ENCODE measurements at places on chromosomes 12 and 14. TPM values are rescaled to one million over a fixed set of nuclear protein-coding genes. Genes with fewer than 3 reads are reported as not detected.

The CALM1 gene
- 199 TPM for total RNA-seq

The PRH2 gene
- not detected for total RNA-seq

The WSCD2 gene
- 0.86 TPM for total RNA-seq

The MANSC4 gene
- not detected for total RNA-seq

The ALDH1L2 gene
- 85.5 TPM for total RNA-seq

The DPF3 gene
- total RNA-seq: 5.3 TPM

The CCDC38 gene
- not detected for total RNA-seq

The CFAP251 gene
- total RNA-seq: 2.4 TPM

The RERG gene
- total RNA-seq: 83.8 TPM

The RASAL1 gene
- total RNA-seq: not detected

The ABCC9 gene
- total RNA-seq: 0.89 TPM

The TRHDE gene
- total RNA-seq: 0.21 TPM

The C12orf54 gene
- not detected for total RNA-seq

The CLEC2B gene
- not detected for total RNA-seq

The HHIPL1 gene
- 2.0 TPM for total RNA-seq
